MG63 (cell line): ENCODE measurements at places on chromosomes 12 and 14. TPM values are rescaled to one million over a fixed set of nuclear protein-coding genes. Genes with fewer than 3 reads are reported as not detected.

GRCh38 chr12:57451233-57451778 is 3.8 kb upstream of the INHBE start:
- peak; percentile 54 for DNase-seq

DNA sequence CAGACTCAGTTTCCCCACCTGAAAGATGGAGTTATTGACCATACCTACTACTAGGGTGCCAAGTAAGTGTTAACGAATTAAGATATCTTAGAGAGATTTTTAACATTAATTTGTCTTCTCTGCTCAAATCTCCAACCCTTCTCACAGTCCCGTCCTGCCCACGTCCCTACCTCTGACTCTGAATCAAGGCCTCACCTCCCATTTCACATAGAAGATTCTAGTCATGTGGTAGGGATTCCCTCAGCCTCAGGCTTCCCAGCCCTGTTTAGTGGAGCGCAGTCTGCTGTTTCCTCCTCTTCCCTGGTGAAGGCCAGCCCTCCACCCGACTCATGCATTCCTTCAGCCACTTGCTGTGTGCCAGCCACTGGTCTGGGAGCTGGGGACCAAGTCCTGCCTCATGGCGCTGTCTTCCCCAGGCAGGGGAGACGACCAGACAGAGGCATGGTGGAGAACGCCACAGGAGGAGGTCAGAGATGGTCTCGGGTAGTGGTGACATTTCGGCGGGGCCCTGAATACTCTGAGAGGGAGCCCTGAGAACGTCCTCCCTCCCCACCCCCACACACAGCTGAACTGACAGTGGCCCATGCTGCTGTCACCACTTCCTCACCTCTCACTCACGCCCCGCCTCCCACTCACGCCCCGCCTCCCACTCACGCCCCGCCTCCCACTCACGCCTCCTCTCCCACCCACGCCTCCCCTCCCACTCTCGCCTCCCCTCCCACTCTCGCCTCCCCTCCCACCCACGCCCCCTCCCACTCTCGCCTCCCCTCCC is 38.8 kb downstream of the TMEM63C start:
- no peak for DNase-seq

Gene C14orf132
- total RNA-seq: 3.8 and 5.3 TPM in 2 replicates

GRCh38 chr12:127485528-127485927 is 781.4 kb upstream of the TMEM132C start:
- DNase-seq: peak; percentile 86
